Mesothelial cell of epicardium (in vitro differentiated cells): ENCODE measurements at places on chromosomes 5 and 9.

DNA sequence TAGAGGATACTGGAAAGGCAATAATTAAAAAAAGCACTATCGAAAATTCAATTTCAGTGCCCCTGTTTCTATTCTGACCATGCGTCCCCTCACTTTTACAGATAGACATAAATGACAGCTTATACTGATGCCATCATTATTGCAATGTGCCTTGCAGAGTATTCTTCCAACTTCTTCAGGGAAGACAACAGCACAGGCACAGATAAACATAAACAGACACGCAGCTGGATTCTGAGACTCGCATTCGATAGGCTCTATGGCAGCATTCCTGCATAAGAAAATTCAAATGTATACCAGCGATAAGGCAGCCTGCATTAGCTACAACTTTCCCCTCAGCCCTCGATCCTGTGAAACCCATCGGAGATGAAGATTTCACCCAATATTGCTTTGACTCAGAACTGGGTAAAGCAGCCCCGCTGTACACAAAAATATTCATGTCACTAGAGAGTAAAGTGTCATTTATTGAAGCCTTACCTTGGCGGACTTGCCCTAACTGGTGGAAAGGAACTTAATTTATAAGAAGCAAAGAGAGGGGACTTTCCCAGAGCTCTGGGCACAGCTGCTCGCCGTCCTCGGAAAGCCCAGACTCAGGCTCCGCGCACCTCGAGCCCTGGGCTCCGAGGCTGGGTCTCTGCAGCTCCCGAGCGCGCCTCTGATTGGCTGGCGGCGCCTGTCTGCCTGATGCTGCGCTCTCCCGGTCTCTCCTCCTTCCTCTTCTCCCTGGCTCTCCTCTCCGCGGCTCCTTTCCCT, at the start of gene CDH18:
Gene CDH18 (minus strand): TSS at position 589 of the 750 bp plus-strand sequence. CDS start 149,214 bp downstream, outside the sequence.
- peak; percentile 68 for DNase-seq

- no peak for DNase-seq
Observed at GRCh38 chr5:145244788-145245187, 590.4 kb downstream of the PRELID2 start.

DNA sequence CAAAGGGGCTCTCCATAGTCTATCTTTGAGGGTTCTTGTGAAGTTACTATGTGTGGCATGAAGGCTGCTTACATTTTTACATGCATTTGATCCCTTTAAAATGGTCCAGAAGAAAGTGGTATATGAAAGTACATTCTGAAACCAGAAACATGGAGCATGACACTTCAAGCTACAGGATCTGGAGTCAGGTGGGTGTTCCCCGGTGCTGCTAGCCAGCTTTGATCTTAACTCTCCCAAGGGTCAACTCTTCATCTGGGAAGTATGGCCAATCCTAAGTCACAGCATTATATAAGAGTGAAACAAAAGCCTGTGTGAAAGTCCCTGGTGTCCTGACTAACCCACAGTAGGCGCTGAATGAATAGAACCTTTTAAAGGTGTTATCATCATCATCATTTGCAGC, 91.0 kb upstream of the TAS2R1 start:
- DNase-seq = no peak

GRCh38 chr5:138186002-138186447, 7.1 kb downstream of the KIF20A start:
- DNase-seq = no peak

- no peak for DNase-seq
Observed at GRCh38 chr5:1106385-1107166, 5.3 kb downstream of the SLC12A7 start.

- DNase-seq = no peak
Observed at GRCh38 chr9:1709347-1709746, 305.8 kb upstream of the SMARCA2 start.

GRCh38 chr5:64763948-64764503, 4.5 kb downstream of the SREK1IP1 start:
- no peak for DNase-seq
